ENCODE measurements at places on chromosomes 1 and 21. TPM values are rescaled to one million over a fixed set of nuclear protein-coding genes. Genes with fewer than 3 reads are reported as not detected.
A peak's percentile ranks its signal among the peaks of the same experiment; 100 is the strongest.

The GNAT2 gene
- not detected for total RNA-seq

The NLRP3 gene
- 16.7 TPM for total RNA-seq

The GPR37L1 gene
- total RNA-seq, result not detected

The SLC35F3 gene
- not detected for total RNA-seq

The KRTAP13-2 gene
- total RNA-seq, result not detected

The LMX1A gene
- not detected for total RNA-seq

The GCSAML gene
- total RNA-seq, result 0.28 TPM

The ZMYND12 gene
- total RNA-seq, result 2.2 TPM

DNA sequence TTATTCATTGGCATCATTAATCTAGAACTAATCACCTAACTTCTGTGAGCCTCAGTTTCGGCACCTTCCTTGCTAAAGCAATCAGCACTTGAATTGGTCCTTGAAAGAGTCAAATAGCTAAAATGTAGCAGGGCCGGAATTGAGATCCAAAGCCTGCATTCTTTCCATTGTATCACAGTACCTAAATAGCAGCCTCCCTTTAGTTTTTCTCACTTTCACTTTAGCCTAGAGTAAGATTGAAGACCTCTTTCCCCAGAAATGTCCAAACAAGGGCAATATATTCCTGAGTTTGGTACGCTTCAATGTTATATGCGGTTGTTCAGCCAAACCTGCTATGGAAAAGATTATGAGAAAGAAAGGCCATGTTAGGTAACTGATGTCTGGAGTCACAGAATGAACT is 121.9 kb upstream of the BMP8A start:
- DNase-seq, result no peak

- no peak for DNase-seq
These were observed 52.6 kb downstream of the ABCA4 start for GRCh38 chr1:94068096-94068998.

DNA sequence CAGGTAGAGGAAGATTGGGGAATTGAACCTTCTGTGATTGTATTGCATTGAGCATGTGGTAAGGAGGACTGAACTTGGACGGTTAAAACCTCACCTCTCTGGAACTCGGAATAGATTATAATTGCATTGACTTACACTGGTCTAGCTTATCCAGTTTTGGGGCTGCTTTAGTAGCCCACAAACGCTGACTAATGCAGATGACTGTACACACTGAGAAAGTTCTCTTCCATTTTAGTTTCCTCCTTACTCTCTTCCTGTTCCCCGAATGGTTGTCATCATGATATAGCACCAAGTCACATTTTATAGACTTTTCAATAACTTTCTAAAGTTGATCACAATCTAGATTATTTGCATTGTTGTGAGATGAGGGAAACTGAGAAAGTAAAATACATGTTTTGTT is 78.2 kb downstream of the NFIA start:
- no peak for DNase-seq

DNA sequence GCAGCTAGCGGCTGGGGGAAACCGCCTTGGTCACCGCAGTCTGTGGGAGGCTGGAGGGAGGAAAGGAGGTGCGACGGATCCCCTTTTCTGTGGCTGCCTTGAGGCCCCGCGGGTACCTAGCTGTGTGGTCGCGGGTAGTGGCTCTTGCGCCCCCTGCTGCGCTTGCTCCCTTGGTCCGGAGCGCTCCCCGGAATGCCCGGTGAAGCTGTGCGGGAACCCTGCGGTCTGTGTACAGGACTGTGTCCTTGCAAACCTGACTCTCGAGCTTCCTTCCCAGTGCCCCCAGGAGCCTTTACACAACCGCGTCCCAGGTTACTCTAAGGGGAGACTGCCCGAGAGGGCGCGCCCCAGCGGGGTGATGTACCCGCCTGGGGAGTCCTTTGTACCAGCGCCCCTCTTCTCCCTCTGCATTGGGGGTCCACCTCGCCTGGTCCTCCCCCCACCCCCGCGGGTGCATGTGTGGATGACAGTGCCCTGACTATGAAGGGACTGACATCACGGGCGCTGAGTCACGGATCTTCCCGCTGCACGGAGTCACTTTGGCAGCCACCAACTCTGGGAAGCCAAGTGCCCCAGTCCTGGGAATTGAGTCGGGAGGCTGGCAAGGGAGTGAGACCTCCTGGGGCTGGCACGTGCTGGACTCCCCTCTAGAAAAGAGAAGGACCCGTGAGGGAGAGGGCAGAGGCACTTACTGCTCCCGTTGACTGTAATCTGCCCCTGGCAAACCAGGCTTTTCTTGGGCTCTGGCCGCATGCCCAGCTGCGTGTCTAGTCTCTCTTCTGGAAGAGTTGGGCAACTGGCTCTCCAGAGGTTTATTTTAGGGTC is 816 bp downstream of the IL6R start:
- DNase-seq, result peak; percentile 92

DNA sequence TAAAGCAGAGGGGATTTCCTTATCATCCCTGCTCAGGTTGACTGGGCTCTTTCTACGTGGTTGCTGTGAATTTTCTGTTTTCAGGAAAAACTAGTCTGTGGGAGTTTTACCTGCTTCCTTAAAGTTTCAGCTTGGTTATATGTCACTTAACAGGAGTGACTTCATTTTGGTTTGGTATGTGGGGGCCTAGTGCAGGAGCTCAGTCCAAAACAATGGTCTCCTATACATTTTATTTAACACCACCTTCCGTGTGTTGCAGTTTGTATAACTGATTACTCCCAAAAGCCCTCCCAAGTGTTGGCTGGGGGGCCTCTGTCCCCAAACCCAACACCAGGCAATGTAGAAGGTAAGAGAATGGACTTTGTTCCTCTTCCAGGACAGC is 5.3 kb downstream of the IL23R start:
- DNase-seq, result no peak

GRCh38 chr21:41997657-41998056 is 12.5 kb downstream of the ZBTB21 start:
- DNase-seq, result no peak

- DNase-seq, result no peak
These were observed 1526.1 kb downstream of the KCNT2 start for GRCh38 chr1:195082183-195082582.

GRCh38 chr1:234913771-234914170 is 214.9 kb downstream of the TOMM20 start:
- no peak for DNase-seq

DNA sequence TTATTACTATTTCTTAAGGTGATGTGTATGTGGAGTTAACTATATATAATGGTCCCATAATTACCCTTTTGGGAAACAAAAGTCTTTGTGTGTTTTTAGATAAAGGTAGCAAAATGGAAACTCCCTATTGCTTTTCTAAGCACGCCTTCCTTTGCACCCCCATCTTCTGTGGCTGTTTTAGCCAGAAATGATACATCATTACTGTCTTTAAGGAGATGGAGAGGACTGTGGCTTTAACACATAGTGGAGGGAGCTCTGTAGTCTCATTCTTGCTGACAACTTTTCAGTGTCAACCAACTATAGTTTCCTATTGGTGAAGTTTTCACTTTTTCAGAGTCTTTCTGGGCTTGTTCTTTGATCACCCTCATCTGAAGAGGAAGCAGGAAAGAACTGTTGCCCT is 1.0 kb downstream of the APOBEC4 start:
- DNase-seq, result no peak

DNA sequence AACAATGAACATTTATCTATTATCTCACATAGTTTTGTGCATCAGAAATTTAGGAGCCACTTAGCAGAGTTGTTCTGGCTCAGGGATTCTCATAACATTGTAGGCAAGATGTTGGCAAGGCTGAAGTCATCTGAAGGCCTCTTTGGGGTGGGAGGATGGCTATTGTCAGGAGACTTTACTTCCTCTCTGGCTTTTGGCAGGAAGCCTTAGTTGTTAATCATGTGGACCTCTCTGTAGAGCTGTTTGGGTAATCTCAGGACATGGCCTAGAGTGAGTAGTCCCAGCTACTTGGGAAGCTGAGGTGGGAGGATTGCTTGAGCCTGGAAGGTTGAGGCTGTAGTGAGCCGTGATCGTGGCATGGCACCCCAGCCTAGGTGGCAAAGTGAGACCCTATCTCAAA is 40.2 kb downstream of the RASAL2 start:
- no peak for DNase-seq

GRCh38 chr1:151372058-151372934 is at the start of gene SELENBP1:
Gene SELENBP1, minus strand, starts transcription at chr1:151372705. Its CDS starts 64 bp downstream, at chr1:151372641.
- peak; percentile 44 for DNase-seq

DNA sequence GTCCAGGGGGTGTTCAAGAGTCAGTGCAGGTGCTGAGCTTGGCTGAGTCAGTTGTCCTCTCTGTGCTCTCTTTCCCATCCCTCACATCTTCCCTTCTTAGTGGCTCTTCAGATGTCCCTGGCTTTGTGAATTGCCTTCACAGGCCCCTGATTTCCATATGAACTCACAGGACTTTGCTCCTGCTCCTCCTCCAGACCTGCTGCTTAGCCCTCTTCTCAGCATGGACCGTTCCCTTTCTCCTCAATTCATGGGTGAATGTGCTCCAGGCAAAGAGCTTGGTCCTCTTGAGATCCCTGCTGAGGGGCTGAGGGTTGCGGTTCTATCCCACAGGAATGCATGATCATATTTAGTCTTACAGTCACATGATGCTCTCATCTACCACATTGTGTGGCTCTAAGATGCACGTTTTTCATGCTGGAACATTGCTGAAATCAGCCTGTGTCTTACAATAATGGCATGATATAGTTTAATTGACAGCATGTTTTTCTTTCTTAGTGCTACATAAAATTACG is 30.5 kb downstream of the CACNA1E start:
- no peak for DNase-seq

DNA sequence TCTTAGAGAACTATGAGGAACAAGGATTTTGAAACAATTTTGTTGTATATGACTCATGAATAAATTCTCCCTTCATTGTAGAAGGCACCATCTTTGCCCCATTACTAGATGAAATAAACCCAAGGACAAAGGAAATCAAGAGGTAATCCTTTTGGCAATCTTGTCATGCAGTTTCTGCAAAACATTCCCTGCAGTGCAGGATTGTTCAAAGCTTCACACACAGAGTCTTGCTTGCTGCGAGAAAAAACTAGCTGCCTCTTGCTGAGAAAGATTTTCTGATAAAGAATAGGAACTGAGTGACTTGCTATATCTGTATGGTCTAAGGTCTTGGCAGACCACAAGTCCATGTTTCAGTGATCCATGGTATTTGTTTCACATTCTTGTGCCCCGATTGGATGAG is 657.4 kb upstream of the ADGRL4 start:
- no peak for DNase-seq

DNA sequence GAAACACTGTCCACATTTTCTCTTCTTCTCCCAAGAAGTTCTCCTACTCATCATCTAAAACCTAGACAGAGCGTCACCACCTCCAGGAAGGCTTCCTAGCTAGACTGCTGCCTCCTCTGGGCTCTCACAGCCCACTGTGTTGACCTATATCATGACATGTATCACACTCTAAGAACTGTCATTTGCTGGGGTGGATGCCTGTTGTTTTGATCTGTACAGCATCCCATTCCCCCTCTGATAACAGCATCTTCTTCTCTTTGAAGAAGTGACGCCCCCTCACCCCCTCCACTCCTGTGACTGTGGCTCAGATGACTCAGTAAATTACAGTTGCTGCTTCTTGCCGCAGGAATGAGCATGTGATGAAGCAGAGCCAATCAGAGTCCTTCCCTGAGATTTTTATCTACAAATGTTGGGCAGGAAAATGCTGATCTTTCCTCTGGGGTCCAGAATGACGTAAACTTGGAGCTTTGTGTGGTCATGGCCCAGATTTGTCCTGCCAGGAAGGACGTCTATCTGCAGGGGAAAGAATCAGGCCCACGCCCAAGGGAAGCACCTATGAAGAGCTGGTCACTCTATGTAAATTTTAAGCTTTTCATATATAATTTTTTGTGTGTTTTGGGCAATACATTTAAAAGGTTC is 28.0 kb upstream of the FOXO6 start:
- DNase-seq, result no peak

GRCh38 chr1:25338986-25339385 is 852 bp downstream of the TMEM50A start:
- DNase-seq, result no peak

DNA sequence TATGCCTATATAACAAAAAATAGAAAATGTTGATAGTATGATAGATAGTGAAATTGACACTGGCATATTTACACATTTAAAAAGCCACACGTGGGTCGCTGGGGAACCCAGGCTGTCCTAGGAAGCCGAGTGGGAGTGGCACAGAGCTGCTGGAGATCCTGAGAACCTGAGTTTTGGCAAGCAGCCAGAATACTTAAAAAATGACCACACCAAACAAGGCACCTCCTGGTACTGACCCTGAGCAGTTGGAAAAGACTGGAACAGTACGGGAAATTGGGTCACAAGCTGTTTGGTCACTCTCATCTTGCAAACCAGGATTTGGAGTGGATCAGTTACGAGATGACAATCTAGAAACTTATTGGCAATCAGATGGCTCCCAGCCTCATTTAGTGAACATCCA is 111.5 kb downstream of the ZFYVE9 start:
- no peak for DNase-seq

GRCh38 chr1:97739596-97740103 is 181.2 kb downstream of the DPYD start:
- no peak for DNase-seq

- no peak for DNase-seq
These were observed 267.7 kb downstream of the AKT3 start for GRCh38 chr1:243582326-243582725.

- DNase-seq, result no peak
These were observed at the start of gene FABP3 for GRCh38 chr1:31373056-31373896. Gene FABP3, minus strand, starts transcription at chr1:31373076. Its CDS starts 62 bp downstream, at chr1:31373014.

All from omental fat pad (tissue), 4 donors.